ENCODE measurements at places on chromosomes 3 and 15.

DNA sequence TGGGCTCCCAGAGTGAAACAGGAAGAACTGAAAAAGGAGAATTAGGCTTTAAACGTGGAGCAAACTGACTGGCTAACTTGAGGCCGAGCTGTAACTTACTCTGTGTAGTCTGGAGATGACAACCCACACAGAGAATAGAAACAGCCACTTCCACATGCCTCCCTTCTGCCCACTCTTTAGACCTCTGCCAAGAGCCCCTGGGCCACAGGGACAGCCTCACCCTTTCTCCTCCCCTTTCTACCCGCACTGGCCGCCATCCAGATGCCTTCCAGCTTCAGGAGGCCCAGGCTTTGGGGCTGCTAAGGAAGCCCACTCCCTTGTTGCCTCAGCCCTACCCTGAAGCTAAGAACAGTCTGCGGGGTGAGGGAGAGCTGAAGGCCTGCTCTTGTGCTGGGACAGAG is 6.8 kb downstream of the ARHGAP31 start:
- no peak for DNase-seq

DNA sequence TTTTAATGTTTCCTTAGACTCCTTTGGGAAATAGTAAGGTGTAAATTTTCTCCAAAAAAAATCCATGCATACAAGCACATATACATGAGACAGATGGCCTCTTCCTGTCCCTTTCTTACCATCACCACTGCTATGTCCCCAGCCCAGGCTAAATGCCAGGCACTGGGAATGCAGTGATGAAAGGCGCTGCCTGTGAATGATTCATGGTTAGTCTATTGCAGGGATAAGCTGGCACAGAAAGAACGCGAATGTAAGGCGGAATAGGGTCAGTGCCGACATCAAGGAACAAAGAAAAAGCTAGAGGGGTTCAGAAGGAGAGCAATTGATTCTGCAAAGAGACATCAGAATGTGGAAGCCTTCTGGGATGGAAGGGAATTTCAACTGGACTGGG is 36.2 kb upstream of the CFAP161 start:
- DNase-seq = no peak

GRCh38 chr3:172256101-172256734 is 192.0 kb downstream of the GHSR start:
- no peak for DNase-seq

GRCh38 chr15:100947760-100948429 is 28.7 kb downstream of the LRRK1 start:
- no peak for DNase-seq

GRCh38 chr3:149134575-149134974 is 5.1 kb downstream of the HPS3 start:
- DNase-seq = no peak

DNA sequence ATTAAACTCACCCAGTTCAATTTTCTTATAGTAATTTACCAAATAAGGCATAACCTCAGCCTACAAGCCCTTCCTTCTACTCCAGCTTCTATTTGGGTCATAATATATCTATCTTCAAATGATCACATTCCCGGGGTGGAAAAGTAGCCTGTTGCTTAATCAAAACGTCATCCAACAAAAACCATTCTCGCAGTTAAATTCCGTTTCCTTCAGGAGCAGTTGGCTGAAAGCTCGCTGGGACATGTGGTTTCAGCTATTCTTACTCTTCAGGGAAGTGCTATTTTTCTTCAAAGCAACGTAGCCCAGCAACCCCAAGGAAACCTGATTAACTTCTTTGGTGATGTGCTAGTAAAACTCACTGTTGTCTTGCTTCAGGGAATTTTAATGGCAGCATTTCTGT is 59.6 kb downstream of the MAGI1 start:
- DNase-seq = no peak

- DNase-seq = no peak
These were observed 82.9 kb downstream of the NR1D2 start for GRCh38 chr3:24027946-24028345.

DNA sequence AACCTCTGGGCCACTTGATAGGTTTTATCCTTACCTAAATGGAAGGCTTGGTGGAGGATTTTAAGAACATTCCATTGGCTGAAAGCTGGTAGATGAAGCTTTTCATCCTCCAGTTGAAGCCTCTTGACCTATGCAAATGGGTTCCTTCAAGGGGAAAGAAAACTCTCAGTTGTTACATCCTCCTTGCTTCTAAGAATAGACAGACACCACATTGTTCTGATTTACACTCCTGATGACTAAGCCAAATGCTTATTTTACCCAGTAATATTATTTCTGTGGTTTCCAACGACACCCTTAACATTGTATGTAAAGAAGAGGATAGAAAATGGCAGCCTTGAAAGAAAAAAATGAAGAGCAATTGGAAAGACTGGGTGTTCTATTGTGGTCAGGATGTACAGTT is 480.5 kb downstream of the OTOL1 start:
- DNase-seq = no peak

- no peak for DNase-seq
These were observed 20.2 kb downstream of the IL17RD start for GRCh38 chr3:57144952-57145351.

- no peak for DNase-seq
These were observed 859 bp downstream of the RORA start for GRCh38 chr15:61227950-61228936.

DNA sequence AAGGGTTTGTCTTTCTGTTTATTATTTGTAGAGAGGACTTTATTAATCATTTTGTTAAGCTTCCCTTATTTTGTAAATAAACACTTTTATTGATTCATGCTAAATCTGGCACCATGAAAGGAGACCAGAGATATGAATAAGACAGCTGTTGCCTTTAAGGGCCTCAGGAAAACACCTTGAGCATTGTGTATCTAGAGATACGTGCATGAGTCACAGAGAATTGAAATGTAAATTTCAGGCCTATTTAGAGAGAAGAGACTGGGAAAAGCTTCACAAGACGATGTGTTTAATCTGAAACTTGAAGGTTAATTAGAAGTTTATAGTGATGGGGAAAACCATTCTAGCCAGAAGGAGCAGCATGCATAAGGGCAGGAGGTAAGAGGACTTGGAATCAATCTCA is 28.6 kb upstream of the UTS2B start:
- DNase-seq = no peak

All from stimulated activated CD8-positive, alpha-beta memory T cell treated with anti-CD3 and anti-CD28 coated beads, Interleukin-15, amount 100 ng/mL, for 48 hours (primary cell).